AG08395 (cell line): ENCODE measurements at places on chromosomes 5 and 9.

GRCh38 chr5:38420246-38420645, 136.2 kb downstream of the LIFR start:
- DNase-seq: peak; percentile 51

DNA sequence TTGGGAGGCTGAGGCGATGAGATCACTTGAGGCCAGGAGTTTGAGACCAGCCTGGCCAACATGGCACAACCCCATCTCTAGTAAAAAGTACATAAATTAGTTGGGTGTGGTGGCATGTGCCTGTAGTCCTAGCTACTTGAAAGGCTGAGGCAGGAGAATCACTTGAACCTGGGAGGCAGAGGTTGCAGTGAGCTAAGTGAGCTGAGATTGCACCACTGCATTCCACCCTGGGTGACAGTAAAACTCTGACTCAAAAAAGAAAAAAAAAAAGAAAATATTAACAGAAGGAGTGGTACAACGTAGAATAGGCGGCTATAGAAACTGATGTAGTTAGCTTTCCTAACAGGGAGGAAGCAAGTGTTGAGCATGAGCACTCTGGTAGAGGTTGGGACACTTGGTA, 59.9 kb downstream of the PBX3 start:
- peak; percentile 15 for DNase-seq

DNA sequence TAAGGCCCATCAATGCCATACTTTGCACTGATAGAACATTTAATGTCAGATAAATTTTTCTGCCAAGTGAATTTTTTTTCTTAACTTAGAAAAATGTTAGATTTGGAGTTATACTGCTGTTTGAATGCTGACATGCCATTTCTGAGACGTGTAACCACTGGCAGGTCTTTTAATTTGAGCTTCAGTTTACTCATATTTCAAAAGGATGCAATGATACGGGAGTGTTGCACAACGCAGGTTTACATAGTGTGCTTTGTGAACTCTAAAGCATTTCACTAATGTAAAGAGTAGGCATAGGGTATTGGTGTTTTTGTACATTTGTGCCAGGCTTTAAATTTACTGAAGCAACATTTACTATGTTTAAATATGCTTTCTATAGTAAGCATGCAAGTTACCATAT, 4.2 kb downstream of the ZBTB43 start:
- no peak for DNase-seq

- DNase-seq: no peak
Measured at GRCh38 chr9:127085186-127085585, 37.2 kb downstream of the ANGPTL2 start.

DNA sequence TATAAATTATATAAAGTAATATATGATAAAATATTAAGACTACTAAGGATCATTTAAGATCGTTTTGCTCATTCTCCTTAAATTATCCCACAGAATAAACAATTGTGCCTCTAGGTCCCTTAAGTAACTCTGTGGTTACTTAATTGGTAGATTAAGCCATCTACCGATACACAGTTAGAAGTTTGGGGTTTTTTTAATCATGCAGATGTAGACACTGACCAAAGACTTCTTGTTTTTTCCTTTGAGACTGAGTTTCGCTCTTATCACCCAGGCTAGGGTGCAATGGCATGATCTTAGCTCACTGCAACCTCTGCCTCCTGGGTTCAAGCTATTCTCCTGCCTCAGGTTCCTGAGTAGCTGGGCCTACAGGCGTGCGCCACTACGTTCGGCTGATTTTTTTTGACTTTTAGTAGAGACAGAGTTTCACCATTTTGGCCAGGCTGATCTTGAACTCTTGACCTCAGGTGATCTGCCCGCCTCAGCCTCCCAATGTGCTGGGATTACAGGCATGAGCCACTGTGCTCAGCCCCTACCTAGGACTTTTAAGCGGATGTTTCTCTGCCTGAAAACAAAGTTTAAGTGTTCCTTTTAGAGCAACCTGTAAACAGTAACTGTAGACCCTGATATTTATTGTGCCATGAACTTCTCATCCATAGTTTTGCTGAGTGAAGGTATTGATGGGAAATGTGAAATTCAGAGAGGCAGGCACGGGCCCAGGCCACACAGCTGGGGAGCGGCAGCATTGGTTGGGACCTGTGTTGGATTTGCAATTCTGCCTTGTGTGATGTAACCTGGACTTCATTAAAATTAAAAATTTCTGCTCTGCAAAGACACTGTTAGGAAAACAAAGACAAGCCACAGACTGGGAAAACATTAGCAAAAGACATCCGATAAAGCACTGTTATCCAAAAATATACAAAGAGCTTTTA, 11.6 kb downstream of the CEL start:
- DNase-seq: no peak

- DNase-seq: no peak
Measured at GRCh38 chr9:34587271-34587670, 2.3 kb downstream of the CNTFR start.

DNA sequence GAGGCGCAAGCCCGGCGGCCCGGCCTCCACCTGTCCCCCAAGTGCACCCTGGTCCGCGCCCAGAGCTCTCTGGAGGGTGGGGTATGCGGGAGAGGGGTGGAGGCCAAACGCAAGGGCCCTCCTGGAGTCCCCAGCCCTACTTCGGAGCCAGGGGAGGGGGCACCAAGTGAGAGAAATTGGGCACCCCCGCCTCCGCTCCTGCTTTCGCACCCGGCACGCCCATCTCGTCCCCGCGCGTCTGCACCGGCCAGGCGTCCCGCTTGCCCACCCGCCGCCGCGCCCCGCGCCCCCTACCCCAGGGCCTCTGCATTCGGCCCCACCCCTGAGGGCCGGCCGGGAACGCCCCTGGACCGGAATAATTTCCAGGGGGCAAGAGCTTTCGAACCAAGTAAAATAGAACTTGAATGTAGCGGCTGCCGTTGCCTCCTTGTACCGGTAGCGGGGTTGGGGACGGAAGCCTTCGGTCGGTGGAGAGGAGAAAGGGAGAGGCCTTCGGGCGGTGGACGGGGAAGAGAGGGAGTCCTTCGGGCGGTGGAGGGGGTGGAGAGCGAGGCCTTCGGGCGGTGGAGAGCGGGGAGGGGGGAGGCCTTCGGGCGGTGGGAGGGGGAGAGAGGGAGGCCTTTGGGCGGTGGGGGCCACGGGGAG, 694 bp upstream of the PHPT1 start:
- DNase-seq: peak; percentile 48

DNA sequence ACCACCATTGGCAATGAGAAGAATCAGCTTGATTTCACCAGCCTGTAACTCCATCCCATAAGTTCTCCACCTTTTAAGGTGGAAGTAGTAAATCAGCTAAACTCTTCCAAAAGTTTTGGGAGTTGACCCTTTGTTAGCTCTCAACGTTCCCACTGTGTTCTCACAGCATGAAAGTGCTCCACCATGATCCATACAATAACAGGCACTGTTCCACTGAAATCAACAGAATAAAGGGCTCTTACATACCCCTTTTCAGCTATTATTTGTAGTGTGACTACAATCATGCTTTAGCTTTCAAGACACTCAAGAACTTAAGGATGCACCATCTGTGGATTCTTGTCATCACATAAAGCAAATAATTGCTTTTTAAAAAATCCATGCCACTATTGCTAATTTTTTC, 81.6 kb downstream of the PPP2R2B start:
- DNase-seq: no peak

DNA sequence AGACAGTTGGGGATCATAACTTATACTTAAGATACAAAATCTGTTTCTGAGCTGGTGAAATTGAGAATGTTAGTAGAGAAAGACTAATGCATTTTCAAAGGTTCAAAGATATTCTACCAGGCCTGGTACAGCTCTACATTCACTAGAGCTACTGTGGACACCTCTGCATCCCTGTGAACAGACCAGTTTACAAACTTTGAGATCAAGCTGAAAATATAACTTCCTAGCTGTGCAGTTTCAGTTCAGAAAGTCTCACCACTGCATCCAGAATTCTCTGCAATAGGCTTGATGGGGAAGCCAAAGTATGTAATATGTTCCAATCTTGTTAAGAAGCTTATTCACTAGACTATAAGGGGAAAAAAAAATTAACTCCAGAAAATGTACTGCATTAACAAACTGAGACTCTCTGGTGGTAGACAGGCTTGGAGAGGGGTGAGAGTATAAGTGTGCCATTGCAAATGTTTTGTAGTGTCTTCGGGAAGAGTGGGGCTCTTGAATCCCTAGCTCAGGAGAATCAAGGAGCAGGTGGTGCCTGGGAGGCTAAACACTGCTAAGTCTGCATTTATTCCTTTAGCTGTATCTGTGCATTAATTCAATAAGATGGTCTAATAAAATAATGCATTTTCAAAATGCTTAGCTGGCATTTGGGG, 671.9 kb downstream of the NR2F1-AS1 start:
- DNase-seq: no peak

DNA sequence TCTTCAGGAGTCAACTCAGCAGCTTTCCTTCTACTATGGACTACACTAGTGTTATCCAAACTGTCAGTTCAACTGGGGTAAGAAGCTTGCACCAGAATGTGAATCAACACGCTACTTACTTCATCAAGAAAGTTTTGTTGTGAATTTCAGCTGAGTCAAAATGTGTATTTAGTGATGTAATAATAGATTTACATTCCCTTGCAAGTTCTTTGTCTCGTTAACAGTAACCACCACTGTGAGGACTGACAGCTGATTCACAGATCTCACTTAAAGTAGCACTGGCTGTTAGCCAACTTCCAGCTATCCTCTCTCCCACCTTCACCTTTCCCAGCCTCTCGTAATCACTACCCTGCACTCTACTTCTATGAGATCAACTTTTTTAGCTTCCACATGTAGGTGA, 445.3 kb downstream of the NTRK2 start:
- DNase-seq: no peak

DNA sequence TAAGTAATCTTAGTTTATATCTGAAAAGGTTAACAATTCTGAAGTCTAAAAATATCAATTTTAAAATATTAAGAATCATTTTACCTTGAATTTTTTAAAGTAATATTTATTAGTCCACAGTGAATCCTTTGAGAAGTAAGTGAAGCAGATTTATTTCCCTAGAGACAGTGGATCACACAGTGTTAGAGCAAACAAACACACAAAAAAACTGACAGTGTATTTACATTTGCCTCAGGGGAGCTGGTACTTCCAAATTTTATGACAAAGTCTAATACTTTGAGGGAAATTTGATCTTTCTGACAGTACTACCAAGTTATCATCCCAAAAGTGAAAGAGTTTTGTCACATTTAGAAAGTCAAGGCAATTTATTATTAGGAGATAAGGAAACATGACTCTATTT, 1750.6 kb upstream of the CDH9 start:
- DNase-seq: no peak

DNA sequence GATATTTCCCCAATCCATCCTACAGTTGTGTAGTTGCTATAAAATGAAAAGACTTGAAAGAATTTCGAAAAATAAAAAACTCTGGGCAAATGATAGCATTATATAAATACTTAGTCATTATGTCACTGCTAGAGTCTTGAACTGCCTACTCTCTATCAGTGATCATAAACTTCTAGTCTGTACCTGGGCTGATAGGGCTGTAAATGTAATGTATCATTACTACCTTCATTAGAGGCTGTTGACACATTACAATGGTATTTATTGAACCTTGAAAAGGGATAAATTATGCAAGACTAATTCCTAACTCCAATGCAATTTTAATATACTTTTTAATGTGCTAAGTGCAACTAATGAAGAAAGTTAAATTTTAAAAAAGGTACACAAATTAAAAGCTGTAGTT, 214.1 kb upstream of the EFNA5 start:
- DNase-seq: no peak

GRCh38 chr5:63573380-63573779, 388.9 kb downstream of the HTR1A start:
- no peak for DNase-seq

- no peak for DNase-seq
Measured at GRCh38 chr9:125912667-125913066, 165.5 kb downstream of the PBX3 start.

GRCh38 chr5:122909470-122910100, 64.2 kb downstream of the SNX24 start:
- no peak for DNase-seq

DNA sequence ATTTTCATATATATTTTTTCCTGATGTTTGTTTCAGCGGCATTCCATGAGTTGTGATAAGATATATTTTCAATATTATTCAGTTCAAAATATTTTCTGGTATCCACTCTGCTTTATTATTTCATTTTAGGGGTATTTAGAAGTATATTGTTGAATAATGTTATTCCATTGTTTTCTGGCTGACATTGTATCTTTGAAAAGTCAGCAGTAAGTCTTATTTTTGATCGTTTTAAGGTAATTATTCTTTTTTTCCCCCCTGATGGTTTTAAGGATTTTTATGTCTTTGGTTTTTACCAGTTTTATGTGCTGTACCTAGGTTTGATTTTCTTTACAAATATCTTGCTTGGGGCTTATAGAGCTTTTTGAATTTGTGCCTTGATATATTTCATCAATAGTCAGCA, 6.6 kb upstream of the GLRA1 start:
- DNase-seq: no peak

DNA sequence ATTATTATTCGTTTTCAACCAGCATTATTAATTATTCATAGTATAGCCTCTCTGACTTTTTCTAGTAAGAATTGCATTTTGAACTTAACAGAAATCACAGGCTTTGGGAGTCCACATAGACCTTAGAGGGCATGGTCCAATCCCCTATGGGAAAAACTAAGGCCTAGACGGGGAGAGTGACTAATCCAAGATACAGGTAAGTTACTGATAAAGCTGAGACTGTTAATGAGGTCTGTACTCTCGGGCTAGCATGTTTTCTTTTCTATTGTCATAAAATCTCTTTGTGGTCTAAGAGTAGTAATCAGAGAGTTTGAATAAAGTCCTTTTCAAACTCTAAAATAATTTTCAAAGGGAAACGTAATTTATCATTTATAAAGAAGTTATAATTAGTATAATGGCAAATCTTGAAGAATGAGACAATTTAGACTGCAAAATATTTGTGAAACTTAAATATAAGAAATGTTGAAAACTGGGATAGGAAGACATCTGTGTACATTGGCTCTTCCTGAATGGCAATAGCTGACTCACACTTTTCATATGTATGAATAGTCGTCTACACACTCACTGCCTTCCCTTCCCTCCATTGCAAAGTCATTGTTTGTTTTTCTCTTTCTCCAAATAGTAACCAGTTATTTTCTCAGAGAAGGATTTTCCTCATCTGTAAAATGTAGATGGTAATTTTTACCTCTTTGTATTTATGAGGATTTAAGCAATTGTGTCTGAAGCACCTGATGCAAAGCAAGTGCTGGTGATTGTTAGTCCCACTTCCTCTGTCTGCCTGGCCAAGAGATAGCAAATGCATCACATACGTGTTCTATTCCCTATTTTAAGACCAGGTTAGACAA, 207.9 kb upstream of the CD180 start:
- no peak for DNase-seq

DNA sequence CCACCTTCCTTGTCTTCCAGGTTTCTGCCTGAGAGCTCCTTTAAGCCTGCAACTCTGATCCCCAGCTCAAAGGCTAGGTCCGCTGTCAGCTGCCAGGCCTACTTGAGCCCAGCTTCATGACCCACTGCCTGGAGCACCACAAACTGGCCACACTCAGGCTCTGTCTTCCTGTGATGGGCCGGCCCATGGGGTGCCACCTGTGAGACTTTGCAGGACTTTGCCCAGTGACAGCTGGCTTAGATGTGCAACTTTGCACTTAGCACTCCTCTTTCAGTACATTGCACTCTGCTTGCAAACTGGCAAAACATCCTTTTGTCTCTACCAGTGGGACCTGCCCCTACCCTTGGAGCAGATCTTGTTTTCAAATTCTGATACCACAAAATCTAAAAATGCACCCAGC, 311.5 kb upstream of the PDE4D start:
- no peak for DNase-seq
